Fibroblast of lung (primary cell): ENCODE measurements at places on chromosomes 12 and 14. TPM values are rescaled to one million over a fixed set of nuclear protein-coding genes. Genes with fewer than 3 reads are reported as not detected.

DNA sequence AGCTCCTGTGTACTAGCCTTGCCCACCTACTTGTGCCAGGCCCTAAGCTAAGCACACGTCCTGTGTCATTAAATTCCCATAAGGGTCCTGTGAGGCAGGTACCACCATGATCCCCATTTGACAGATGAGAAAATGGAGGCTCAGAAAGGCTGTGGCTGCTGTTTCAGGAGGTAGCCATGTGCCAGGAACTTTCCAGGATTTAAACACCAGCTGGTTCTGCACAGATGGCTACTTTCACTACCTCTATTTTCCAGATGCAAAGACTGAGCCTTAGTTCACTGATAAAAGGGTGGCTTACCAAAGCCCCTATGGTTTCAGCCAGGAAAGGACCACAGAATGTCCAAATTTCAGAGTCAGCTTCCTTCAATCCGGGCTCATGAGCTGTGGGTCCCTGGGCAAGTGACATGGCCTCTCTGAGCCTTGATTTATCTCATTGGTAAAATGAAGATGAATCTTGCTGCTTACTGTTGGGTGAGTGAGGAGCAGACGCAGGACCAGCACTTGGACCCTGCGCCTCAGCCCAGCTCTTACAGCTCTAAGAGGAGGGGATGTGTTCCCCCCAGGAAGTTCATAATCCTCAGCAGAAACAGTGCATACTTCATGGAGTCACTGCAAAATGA is 23.5 kb downstream of the CMKLR1 start:
- no peaks in the 10 kb centered on the region for H3K27me3 ChIP-seq
- no peaks in the 10 kb centered on the region for H3K4me1 ChIP-seq
- no peak overlapping the region for H3K4me3 ChIP-seq
- DNase-seq = no peak
- H3K27ac ChIP-seq = no peak overlapping the region

DNA sequence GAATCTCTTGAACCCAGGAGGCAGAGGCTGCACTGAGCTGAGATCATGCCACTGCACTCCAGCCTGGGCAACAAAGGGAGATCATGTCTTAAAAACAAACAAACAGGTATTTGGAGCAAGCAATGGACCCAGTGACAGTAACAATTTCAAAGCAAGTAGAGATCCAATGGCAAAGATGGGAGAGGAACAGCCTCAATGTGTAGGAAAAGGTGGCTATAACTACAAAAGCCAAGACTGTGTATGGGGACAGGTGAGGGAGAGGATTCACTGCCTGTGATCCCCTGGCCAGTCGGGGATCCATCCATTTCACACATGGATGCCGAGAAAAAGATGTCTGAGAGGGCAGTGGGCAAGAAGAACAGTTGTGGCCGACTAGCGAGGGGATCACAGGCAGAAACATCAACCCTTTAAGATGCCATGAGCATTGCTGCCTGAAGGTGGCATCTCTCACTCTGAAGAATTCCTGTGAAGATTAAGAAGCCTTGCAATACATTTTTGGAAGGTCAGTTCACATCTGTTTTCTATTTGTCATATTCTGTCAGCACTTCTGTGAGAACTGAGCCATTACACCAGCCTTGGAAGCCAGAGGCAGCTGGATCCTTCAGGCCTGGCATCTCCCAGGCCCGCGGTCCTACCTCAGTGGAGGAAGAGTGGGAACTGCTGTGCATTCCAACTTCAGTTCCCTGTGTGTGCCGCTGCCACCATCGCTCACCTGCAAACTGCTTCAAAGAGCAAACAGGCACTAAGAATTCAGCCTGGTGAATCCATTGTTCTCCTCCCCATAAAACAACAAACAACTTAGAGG is 54.5 kb upstream of the FRS2 start:
- peaks cover 2% of the 10 kb centered on the region for H3K4me1 ChIP-seq
- H3K27me3 ChIP-seq = no peaks in the 10 kb centered on the region
- peak overlapping the region; percentile 4 for H3K27ac ChIP-seq
- no peak overlapping the region for H3K4me3 ChIP-seq
- DNase-seq = peak; percentile 95

GRCh38 chr14:41925409-41925808 is 318.7 kb downstream of the LRFN5 start:
- H3K27ac ChIP-seq = no peak overlapping the region
- no peaks in the 10 kb centered on the region for H3K4me1 ChIP-seq
- DNase-seq = peak; percentile 2
- no peaks in the 10 kb centered on the region for H3K36me3 ChIP-seq
- H3K27me3 ChIP-seq = no peaks in the 10 kb centered on the region

DNA sequence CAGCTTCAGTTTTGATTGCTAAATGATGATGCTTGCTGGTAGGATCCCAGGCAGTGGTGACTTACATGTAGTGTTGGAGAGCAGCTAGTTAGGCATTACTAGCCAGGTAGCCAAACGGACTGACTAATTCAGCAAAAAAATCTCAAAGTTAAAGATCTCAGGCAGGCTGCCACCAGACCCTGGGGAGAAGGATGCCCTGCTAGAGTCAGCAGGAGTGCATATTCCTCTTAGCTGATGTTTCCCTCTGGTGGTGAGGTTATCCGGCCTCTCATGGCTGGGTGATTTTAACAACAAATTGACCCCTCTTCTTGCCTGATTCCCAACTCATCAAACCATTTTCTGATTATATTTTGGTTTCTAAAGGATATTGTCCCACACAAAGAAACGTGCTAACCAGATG is 2.8 kb downstream of the EFS start:
- peaks cover 13% of the 10 kb centered on the region for H3K27me3 ChIP-seq
- peak; percentile 34 for DNase-seq
- no peak overlapping the region for H3K27ac ChIP-seq
- no peaks in the 10 kb centered on the region for H3K36me3 ChIP-seq
- no peaks in the 10 kb centered on the region for H3K4me1 ChIP-seq
- no peak overlapping the region for H3K4me3 ChIP-seq

- peaks cover 26% of the 10 kb centered on the region for H3K4me1 ChIP-seq
- H3K36me3 ChIP-seq = no peaks in the 10 kb centered on the region
- no peak overlapping the region for H3K4me3 ChIP-seq
Measured at GRCh38 chr12:116384691-116385485, 107.4 kb upstream of the MED13L start.

DNA sequence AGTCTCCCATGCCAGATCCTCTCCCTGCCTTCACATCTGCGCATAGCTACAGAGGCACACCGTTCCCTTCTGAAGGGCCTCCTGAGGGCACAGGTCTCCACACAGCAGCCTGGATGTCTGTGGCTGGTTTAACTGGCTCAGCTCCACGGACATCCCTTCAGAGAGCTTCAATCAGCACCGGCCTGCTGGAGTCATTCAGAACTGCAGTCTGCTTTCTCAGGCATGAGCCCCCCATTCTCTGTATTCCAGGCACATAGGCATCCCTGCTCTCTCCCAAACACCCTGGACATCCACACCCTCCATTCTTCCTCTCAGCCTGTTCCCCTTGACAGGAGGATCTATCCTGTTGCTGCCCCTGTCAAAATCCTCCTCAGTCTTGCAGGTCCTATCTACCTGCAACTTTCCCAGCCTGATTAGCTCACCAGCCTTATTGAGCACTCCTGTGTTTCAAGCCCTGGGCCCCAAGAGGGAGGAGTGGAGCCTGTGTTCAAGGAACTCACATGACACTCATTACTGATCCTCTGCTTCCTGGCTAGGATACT is 2.9 kb upstream of the DHRS2 start:
- H3K4me3 ChIP-seq = no peak overlapping the region
- no peak for DNase-seq
- H3K36me3 ChIP-seq = no peaks in the 10 kb centered on the region
- no peak overlapping the region for H3K27ac ChIP-seq

DNA sequence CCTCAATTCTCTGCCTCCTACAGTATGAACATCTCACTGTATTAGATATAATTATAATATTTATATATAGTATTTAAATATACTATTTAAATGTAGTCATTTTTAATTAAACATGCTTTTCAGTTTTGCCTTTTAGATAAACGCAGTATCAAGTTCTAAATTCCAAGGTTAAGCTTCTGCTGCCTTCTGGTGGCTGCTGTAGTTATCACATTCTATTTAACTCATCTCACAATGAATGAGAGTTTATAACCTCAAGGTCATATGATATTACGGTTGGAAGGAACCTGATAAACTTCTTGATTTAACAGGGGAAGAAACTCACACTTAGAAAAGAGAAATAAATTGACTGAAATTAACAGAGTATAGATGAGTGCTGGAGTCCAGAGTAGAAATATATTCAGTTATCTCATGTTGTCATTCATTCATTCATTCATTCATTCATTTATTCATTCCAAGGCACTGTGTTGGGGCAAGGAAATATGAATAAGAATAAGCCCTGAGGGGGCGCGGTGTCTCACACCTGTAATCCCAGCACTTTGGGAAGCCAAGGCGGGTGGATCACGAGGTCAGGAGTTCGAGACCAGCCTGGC is 31.9 kb downstream of the GUCY2C start:
- no peaks in the 10 kb centered on the region for H3K4me1 ChIP-seq
- no peak overlapping the region for H3K4me3 ChIP-seq
- no peak overlapping the region for H3K27ac ChIP-seq

Gene PRH2
- not detected in 2 replicates for total RNA-seq

Gene RAPGEF3
- total RNA-seq = 1.0 and 2.8 TPM in 2 replicates

Gene SMCO3
- total RNA-seq = 0.17 TPM in 1 of 2 replicates, not detected in the other

Gene HOTAIR
- total RNA-seq = not detected in 2 replicates
